ENCODE measurements at places on chromosomes 2 and 18.

GRCh38 chr2:179855673-179856072 lies 5.7 kb downstream of the ZNF385B start:
- DNase-seq: no peak

DNA sequence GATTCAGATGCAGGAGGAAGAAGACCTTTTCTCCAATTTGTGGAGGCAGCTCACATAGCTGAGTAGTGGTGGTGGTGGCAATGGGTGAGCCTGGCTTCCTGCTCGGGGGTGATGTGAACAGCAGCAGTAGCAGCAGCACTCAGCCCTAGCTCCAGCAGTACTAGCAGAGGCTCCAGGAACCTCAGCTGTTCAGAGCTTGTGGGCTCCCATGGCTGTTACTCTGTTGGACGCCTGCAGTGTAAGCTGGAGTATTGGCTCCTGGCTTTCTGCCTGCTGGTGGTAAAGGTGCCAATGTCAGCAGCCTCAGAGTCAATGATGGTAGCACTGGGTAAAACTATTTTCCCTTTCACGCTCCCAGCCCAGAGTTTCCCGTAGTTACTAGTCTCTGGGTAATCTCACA lies 3.1 kb upstream of the SEH1L start:
- DNase-seq: peak; percentile 25

GRCh38 chr2:164891460-164891859 lies 49.8 kb upstream of the COBLL1 start:
- no peak for DNase-seq

GRCh38 chr2:11559066-11559785 lies 25.4 kb downstream of the GREB1 start:
- DNase-seq: no peak

- DNase-seq: no peak
These were observed 2.9 kb downstream of the FAM171B start for GRCh38 chr2:186696804-186697203.

DNA sequence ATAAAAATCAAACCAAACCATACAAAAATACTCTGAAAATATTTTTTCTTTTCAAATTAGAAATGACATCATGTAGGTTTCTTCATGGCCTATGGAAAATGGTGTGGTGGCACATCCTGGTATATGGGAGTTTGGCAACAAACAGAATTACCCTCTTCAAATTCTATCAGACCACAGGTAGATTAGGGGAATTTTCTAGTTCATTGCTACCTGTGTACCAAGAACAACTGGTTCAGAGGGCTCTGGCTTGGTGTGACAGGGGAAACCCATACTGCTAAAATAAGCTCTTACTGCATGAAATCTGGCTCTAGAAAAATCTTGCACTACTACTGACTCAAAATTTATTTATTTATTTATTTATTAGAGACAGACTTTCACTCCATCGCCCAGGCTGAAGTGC lies 63.4 kb upstream of the PELI1 start:
- no peak for DNase-seq

- no peak for DNase-seq
These were observed 20.1 kb downstream of the CEP68 start for GRCh38 chr2:65076345-65076710.

DNA sequence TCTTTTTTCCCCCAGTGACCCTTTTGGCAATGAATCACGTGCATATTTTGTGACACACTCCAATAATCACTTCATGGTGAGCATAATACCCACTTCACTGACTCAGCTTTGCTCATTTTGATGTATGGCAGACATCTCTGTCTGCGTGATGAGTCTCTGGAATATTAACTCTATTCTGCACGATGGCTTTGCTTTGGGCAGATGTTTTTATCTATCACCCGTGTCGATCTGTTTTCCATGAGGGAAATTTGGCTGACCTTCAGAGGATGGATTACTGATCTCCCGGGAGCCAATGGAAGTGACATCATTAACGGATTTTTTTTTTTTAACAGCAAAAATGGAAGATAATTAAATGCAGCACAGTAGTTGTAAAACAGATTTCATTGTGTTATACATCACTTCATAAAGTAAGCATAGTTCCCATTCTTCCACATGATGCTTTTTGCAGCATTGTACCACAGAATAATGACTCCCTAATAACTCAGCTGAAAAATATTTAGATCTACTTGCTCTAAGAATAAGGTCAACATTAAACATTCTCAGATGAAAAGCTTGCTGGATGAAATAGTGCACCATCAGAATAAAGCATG lies 29.8 kb downstream of the CDC42EP3 start:
- no peak for DNase-seq

DNA sequence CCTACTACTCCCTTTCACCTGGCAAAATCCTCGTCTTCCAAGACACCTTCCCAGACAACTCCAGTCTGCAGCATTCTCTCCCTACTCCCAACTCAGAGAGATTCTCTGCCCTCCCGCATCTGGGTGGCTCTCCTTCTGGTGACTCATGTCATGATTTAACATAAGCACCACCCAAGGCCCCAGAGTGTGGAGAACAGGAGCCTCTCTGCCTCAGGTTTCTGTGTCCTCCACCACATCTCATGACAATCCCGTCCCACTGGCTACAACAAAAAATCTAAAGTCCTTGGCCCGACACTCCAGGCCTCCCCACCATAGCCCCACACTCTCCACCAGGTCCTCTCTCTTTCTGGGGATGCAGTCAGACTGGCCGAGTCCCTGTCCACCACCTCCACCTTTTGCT lies 197.1 kb downstream of the BCL11A start:
- no peak for DNase-seq
